ENCODE measurements at places on chromosomes 11 and 22.

DNA sequence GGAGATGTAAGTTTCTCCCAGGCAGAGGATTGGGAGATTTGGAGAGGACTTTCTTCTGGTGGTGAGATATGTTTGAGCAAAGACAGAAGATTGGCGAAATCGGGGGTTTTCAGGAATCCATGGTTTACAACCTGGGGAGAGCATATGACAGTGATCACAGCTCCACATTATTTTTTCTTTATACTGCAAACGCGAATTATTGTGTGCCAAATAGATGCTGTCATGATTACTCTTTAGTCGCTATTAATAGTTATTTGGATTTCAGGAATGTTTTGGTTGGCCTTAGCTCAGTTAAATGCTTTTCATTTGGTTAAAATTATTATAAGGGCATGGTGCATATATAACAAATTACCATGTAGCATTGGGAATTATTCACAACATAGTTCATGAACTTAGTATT lies 15.2 kb downstream of the ATXN10 start:
- DNase-seq: no peak

DNA sequence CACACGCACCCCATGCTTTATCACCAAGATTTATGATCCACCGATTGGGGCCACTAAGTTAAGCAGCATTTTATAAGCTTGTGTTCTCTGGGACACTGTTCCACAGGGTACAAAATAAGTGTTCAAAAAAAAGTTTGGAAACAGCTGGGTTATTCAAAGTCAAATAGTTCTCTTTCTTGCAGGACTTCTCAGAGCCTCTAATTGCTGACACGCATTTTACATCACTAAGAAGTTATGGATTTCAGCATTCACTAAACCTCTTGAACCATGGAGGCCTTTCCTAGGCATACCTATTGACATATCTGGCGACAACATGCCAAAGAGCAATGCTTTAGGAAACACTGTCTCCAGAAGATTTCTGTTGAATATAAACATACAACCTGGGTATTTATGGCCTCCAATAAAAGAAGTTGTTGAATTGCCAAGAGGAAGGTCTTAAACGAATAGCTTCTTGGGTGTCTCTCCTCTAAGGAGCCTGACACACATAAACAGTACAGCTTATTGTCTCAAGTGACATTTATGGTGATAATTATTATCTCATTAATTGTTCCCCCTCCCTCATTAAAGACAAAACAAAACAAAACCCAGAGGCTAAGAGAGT lies 147.1 kb upstream of the ARHGAP20 start:
- no peak for DNase-seq

DNA sequence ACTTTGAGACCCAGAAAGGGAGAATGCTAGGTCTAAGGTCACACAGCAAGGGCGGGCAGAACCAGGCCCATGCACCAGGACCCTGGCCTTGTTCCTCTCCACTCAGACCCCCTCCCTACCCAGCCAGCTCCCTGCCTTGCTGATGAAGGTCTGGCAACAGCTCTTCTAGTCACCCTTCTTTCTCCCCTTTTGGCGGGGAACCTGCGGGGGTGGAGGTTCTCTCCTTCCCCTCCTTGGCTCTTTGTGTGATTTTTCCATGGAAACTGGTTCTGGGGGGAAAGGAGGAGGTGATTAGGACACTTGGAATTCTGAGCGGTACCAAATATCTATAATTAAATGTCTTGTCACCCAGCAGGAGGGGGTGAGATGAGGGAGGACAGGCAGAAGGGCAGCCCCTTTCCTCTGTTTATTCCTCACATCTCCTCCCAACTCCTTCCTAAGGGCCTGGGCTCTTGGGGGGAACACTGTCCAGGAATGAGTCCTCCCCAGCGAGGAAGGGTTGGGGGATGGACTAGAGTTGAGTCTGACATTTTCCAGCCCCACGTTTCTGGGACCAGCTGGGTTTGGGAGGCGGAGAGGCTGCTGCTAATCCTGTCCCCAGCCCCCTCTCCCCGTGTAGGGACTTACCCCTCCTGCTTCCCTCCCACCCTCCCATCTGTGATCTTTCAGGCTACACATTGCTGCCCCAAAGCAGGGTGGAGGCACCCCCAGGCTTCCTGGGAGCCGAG lies 7.4 kb downstream of the ARHGEF17 start:
- no peak for DNase-seq

GRCh38 chr11:92342886-92343285 lies 118.3 kb downstream of the FAT3 start:
- DNase-seq: no peak

DNA sequence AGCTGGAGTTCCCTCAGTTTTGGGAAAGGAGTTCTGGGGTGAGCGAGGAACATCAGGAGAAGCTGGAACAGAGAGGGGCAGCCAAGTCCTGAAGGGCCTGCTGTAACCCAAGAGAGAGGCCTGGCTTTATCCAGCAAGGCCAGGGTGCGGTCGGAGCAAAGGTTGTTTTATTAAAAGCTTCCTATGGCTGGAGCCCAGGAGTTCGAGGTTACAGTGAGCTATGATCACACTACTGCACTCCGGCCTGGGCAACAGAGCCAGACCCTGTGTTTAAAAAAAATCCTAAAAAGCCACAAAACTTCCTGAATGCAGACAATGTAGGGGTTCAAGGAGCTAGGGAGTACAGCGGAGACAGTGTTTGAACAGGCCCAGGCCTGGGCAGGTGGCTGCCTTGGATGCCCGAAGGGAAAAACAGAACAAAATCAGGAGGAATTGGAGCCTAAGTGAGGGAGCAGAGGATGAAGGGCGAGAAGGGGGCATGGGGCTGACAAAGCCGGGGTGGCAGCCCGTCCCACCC lies 22.2 kb upstream of the MALAT1 start:
- no peak for DNase-seq

DNA sequence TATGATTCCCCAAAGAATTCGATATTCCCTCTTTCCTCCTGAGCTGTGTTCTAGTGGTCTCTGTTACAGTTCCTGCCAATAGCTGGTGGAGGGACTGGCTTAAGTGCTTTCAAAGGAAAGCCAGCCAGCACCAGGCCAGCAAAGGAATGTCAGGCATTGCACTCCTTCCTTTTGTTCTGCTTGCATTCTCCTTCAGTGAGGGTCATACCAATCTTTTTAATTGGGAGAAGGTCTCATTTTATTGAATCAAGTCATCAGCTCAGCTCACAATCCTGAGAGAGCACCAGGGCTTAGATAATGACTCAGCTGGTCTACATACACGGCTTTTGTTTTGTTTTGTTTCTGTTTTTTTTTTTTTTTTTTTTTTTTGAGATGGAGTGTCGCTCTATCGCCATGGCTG lies 222.9 kb downstream of the NAV2 start:
- peak; percentile 50 for DNase-seq

DNA sequence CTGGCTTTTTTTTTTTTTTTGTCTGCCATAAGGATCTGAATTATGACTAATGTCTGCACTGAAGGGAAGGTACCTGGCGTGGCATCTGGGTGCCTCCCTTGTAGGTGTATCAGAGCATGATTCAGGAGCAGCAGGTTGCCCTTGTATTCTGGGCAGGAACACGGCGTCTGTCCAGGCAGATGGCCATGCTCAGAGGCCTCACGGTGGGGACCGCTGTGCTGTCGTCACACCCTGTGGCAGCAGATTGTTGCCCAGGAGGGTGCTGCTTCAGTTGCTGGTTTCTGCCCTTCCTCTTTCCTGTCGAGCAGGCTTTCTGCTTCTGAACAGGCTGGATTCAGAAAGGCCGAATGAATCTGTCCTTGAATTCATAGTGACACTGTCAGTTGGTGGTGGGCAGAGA lies 11.0 kb downstream of the ZNRF3 start:
- DNase-seq: no peak

DNA sequence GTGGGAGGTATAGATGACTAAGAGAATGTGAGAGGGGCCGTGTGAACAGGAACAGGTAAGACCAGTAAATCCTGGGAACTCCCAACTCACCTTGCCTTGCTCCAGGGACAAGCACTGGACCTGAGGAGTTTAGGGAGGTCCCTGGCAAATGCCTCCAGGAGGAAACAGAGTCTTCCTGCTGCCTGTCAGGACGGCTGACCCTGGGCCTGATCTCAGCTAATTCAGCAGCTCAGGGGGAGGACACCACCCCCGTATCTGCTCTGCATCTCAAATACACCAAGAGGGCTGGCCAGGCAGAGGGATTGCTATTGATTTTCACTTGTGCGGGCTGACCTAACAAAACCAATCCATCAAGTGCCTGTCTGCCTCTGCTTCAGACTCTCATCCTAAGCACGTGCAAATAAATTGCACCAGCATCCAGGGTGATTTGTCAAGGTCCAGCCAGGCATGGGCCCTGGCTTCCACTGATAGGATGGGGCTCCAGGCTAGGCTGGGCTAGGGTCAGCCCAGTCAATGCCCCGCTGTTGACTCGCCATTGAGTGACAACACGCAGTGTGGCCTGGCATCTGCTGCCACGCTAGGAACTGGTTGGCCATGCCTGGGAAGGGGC lies 20.3 kb downstream of the UQCR10 start:
- no peak for DNase-seq

DNA sequence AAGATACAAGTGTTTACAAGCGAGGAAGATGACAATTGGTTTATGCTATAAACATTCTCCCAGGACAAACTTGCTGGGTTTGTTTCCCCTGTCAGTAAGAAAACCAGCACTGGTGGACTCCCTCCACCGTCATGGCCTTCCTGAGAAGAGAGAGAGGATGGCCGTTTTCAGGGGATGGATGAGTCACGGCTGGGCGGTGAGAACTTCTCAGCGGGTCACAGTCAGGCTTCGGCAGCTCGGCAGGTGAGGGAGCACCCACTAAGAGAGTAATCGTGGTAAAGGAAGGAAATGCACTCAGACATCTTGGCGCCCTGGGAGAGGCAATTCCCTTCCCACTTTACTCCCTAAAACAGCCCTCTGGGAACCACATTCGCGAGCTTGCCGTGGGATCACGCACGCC lies 83.9 kb downstream of the NCAM1 start:
- DNase-seq: peak; percentile 8

DNA sequence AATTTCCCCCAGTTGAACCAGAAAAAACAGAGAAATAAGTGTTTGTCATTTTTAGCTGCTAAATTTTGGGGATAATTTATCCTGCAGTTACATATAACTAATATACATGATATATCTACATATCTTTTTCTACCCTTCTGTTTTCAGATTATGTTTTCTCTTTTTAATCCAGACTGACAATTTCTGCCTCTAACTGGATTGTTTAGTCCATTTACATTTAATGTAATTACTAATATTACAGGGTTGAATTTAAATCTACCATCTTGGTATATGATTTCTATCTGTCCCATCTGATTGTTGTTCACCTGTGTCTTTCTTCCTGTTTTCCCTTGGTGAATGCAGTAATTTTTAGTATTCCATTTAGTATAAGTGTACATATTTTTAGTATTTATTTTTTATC lies 5.7 kb downstream of the NNMT start:
- no peak for DNase-seq

- no peak for DNase-seq
Observed at GRCh38 chr22:18028817-18029527, 4.6 kb upstream of the MICAL3 start.

- DNase-seq: no peak
Observed at GRCh38 chr22:30609260-30610185, 2.5 kb downstream of the TCN2 start.

- peak; percentile 9 for DNase-seq
Observed at GRCh38 chr11:27699242-27699925, 871 bp downstream of the BDNF start.

GRCh38 chr11:105130189-105130813 lies 9.3 kb downstream of the CARD18 start:
- DNase-seq: no peak

GRCh38 chr22:19377565-19378343 lies 53.8 kb downstream of the HIRA start:
- no peak for DNase-seq

- DNase-seq: no peak
Observed at GRCh38 chr11:129749141-129749540, 66.5 kb upstream of the TMEM45B start.

- DNase-seq: no peak
Observed at GRCh38 chr22:24585927-24586546, 6.8 kb downstream of the LRRC75B start.

DNA sequence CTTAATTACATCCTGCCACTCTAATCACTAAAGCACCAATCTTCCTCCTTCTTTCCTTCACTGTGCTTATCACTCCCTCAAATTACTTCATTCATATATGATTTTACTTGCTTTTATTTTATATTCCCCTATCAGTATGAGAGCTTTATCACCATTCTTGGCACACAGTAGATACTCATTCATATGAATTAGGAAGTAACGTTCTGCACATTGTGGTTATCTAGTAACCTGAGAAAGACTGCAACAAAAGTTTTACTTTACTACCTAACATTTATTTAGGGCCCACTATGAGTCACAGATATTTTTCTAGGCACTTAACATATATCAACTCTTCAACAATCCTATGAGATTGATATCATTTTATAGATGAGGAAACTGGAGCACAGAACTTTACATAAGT lies 1559.9 kb upstream of the TENM4 start:
- DNase-seq: no peak

- no peak for DNase-seq
Observed at GRCh38 chr22:39567135-39567946, 3.2 kb upstream of the CACNA1I start.

GRCh38 chr22:17999851-18000250 lies 24.5 kb downstream of the MICAL3 start:
- DNase-seq: no peak

- DNase-seq: no peak
Observed at GRCh38 chr11:130876931-130877915, 39.1 kb downstream of the SNX19 start.

DNA sequence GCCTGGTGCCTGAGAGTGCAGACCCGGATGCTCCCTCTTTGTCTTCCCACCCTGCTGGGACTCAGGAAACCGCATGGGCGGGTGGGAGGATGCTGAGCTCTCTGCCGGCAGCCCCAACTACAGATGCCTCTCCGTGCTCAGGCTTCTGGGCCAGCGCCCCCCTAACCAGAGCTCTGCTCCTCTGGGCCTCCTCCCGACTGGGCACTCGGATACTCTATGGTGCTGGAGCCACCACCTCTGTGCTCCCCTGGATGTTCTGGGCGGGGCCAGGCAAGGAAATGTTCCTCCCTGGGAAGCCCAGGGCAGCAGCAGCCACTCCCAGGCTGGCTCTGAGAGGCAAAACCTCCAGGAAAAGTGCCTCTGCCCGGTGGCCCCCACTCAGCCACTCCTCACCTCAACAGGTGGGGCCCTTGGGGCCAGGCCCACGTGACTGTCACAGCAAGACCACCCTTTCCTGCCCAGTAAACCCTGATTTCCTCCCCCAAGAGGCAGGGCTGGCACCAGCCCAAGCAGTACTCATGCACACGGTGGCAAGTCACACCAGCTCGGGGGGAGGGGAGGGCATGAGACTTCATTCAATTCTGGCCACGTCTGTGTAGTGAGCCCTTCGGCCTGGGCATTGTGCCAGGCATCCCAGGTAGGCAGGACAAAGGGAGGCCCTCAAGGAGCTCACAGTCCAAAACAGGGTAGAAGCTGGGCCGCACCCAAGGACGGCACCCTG lies 54.7 kb upstream of the TCF20 start:
- DNase-seq: peak; percentile 51

- peak; percentile 99 for DNase-seq
Observed at GRCh38 chr22:30289141-30289979, at the start of gene CASTOR1. Gene CASTOR1, minus strand, starts transcription at chr22:30289505. Its CDS starts 8 bp downstream, at chr22:30289497.

DNA sequence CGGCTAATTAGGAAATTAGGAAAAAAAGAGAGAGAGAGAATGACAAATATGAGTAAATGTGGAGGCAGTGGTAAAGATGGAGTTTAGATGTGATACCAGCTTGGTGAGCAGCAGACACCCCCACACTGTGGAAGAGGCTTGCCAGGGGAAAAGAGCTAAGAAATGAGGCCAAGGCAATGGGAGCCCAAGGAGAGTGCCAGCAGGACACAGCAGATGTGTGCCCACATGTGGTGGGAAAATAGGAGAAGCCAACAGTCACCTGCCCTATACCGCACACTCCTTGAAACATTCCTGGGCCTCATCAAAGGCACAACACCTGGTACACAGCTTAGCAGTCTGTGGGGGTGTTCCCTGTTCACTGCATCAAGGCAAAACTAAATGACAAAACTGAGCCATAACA lies 104.9 kb downstream of the FAM76B start:
- DNase-seq: no peak
